ENCODE measurements at places on chromosomes 13 and 19. TPM values are rescaled to one million over a fixed set of nuclear protein-coding genes. Genes with fewer than 3 reads are reported as not detected.

- DNase-seq: no peak
Measured at GRCh38 chr19:58579473-58580142, 6.5 kb upstream of the MZF1 start.

GRCh38 chr19:43495082-43495481 is 9.5 kb downstream of the PHLDB3 start:
- no peak for DNase-seq

DNA sequence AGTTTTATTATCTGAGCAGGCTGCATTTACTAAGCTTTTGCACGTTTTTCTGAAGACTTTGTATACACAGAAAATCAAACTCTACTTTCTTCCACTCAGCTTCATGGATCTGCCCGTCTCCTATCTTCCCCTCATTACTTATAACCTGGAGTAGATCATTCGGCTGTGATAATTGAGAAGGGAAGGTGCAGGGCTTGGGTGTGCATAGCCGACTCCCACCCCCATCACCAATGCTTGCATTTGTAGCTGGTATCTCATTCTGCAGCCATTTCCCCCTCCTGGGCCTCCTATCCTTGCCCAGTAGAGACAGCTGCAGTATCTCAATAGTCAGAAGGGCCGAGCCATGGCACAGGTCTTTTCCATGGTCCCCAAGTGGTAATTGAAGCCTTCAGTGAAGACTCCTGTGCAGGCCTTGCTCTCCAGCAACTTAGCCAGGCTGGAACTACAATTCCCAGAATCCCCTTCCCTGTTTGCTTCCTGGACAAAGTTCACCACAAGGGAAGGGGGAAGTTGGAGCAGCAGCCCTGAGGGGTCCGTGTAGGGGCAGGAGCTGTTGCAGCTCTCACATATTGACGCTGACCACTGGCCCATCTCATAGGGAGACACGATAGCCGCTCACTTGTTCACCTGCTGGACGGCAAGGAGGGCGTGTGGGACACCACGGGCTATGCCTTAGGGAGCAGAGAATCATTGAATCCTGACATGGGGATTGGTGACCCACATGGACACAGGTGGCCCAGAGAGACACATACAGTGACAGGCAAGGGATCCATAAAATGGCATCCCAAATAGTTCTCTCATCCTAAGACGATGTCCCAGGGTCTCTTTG is 2.1 kb upstream of the SIGLEC8 start:
- DNase-seq: no peak

DNA sequence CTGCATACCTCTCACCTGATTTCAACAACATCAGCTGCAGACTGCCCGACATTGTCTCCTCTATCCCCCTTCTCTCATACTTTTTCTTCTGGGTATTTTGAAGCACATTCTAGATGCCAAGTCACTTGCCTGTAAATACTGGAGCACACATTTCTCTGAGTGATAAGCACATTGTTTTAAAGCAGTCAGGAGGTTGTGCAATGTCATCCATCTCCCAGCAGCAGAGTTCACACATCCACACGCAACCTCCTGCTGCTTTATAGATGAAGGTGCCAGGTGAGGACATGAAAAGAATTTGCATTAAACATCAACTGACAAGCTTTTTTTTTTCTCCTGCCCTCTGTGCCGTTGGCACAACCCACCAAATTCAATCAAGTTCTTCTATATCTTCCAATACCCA is 5.5 kb downstream of the UPK1A start:
- no peak for DNase-seq

GRCh38 chr19:18415178-18415867 is 3.9 kb upstream of the SSBP4 start:
- peak; percentile 25 for DNase-seq

Gene LGALS7B
- not detected for total RNA-seq

Gene RNF225
- 0.81 TPM for total RNA-seq

Gene CEACAM20
- not detected for total RNA-seq
